Stimulated activated CD4-positive, alpha-beta T cell treated with anti-CD3 and anti-CD28 coated beads, TNF-alpha, amount 100 ng/mL, for 4 hours (primary cell): ENCODE measurements at places on chromosomes 11 and 22.

GRCh38 chr11:74312326-74312725 is 886 bp upstream of the P4HA3 start:
- no peak for DNase-seq

GRCh38 chr11:130518164-130518680 is 69.8 kb downstream of the ADAMTS15 start:
- no peak for DNase-seq

- DNase-seq, result no peak
Observed at GRCh38 chr11:13073119-13073981, 64.2 kb downstream of the RASSF10 start.

- DNase-seq, result no peak
Observed at GRCh38 chr11:11078344-11079086, 220.7 kb upstream of the ZBED5 start.

GRCh38 chr11:10505278-10506007 is 35.5 kb downstream of the RNF141 start:
- no peak for DNase-seq

DNA sequence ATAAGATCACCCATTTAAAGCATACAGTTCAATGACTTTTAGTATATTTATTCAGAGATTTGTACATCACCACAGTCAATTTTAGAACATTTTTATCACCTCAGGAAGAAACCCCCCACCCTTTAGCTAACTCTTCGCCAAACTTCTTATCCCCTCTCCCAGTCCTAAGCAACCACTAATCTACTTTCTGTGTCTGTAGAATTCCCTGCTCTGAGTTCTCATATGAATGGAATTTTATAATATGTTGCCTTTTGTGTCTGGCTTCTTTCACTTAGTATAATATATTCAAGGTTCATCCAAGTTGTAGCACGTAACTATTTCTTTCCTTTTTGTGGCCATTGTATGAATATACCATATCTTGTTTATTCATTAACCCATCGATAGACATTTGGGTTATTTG is 3.6 kb downstream of the ANKRD13D start:
- no peak for DNase-seq

DNA sequence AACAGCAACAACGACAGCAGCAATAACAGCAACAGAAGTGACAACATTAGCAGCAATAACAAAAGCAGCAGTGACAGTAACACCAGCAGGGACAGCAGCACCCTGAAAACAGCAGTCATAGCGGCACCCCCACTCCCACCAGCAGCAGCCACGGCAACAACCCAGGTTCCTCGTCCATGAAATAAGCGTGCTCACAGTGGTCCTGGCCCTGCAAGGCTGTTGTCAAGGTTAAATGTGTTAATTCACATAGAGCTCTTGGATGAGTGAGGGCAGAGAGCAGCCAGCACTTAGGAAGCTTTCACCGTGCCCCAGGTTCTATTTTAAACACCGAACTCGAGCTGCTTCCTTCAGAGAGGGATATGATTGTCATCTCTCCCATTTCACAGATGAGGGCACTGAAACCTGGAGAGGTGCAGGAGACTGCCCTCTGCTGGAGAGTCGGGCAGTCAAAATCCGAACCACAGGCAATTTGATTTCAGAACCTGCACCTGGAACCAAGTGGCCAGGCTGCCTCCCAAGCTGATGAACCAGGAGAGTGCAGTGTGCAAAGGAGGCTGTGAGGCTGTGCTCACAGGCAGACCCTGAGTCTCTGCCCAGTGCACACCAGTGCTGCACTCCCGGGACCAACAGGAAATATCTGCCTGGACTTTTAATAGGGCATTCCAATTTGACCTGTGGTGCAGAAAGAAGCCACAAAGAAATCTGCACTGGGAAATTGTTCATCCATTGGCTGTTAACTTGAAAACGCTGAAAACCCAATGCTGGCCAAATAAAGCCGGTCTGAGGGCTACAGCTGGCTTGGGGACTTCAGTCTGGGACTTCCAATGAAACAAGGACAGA is 22.9 kb upstream of the FGF3 start:
- no peak for DNase-seq

GRCh38 chr22:19687561-19688300 is 26.6 kb upstream of the SEPTIN5 start:
- DNase-seq, result no peak

GRCh38 chr22:26573026-26573662 is 16.8 kb downstream of the TPST2 start:
- DNase-seq, result no peak

GRCh38 chr11:119854521-119854920 is 125.5 kb upstream of the NECTIN1 start:
- no peak for DNase-seq

GRCh38 chr11:75823946-75824345 is 8.9 kb downstream of the UVRAG start:
- DNase-seq, result no peak

- no peak for DNase-seq
Observed at GRCh38 chr11:111447112-111447471, 65.1 kb downstream of the BTG4 start.

- no peak for DNase-seq
Observed at GRCh38 chr11:80621871-80622270, 1181.0 kb upstream of the TENM4 start.

GRCh38 chr22:34842630-34843029 is 223.3 kb upstream of the ISX start:
- no peak for DNase-seq

- DNase-seq, result no peak
Observed at GRCh38 chr11:126538071-126538470, 182.6 kb downstream of the ST3GAL4 start.

DNA sequence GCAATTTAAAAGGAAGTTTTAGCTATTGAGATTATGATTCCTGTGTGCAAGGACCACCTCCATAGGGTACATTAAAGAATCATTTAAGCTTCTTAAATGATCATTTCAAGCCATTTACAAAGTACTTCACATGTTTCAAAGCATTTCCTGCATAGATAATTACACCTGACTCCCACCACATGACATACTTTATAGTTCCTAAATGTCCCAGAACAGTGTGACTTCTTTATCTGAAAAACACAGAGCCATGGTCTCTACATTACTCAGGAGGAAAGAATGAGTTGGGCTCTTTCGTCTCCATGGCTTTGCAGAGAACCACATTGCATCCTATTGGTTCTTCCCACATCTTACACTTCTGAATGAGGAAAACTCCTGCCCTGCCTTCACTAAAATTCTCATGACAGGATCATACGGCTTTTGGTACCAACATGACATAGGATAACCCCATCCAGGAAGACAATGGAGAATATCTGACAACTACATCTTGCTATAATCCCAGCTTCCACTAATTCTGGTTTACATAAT is 88.6 kb downstream of the ETS1 start:
- no peak for DNase-seq

- DNase-seq, result no peak
Observed at GRCh38 chr11:19209617-19210370, 8.0 kb upstream of the CSRP3 start.

DNA sequence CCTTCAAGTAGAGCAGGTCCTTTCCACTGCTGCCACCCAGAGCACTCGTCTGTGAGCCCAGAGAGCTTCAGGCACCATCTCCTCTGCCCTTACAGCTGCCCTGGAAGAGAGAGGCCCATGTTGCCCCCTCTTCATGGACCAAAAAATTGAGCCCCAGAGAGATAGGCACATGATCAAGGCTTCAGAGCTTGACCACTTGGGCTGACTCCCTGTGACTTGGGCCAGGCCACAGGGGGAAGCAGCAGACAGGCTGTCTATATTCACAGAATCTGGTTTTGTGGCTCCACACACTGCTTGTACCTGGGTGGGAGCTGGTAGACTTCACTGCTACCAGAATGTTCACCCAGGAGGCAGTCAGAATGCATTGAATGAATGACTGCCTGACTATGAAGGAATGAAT is 58.2 kb downstream of the SMIM38 start:
- DNase-seq, result no peak

- no peak for DNase-seq
Observed at GRCh38 chr11:88066090-88066489, 109.2 kb downstream of the RAB38 start.
